ENCODE measurements at places on chromosomes 7 and 10. TPM values are rescaled to one million over a fixed set of nuclear protein-coding genes. Genes with fewer than 3 reads are reported as not detected.
A peak's percentile ranks its signal among the peaks of the same experiment; 100 is the strongest.

Gene CHRM2
- total RNA-seq = 0.17 TPM

- DNase-seq = no peak
These were observed 47.3 kb downstream of the TFPI2 start for GRCh38 chr7:93843260-93843659.

DNA sequence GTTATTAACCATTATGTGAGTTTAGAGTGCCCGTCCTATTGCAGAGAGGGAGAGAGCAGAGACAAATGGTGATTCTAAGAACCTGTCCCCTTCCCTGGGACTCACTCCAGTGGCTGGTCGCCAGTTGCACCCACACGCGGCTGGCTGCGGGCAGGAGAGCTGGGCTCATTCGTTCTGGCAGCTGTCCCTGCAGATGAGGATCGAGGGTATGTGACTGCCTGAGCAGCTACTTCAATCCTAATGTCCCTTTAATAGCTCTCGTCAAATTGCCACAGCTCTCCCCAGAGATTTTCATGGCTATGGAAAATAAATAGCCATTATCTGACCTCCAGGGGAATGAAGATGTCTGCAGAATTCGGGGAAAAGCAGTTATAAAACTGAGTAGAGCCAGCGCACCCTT, 41.6 kb downstream of the RBM28 start:
- no peak for DNase-seq

Gene PRF1
- not detected for total RNA-seq

DNA sequence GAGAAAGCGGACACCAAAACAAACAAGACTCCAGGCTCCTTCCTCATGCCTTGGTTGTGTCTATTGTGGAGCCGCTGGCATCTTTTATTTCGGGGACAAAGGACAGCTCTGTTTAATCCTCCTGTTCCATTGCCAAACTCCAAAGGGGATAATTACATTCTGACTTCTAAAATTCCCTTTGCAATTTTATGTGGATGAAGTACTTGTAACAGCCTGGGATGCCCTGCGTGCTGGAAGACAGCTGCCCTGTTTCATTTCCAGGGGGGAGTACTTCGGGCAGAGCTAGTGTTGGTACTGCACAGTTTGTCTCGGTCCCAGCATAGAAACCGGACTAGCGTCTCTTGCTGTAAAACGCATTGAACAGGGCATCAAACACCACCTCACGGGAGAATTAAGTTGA, 90.9 kb downstream of the BAMBI start:
- DNase-seq = peak; percentile 31

Gene C10orf67
- total RNA-seq = 0.11 TPM

DNA sequence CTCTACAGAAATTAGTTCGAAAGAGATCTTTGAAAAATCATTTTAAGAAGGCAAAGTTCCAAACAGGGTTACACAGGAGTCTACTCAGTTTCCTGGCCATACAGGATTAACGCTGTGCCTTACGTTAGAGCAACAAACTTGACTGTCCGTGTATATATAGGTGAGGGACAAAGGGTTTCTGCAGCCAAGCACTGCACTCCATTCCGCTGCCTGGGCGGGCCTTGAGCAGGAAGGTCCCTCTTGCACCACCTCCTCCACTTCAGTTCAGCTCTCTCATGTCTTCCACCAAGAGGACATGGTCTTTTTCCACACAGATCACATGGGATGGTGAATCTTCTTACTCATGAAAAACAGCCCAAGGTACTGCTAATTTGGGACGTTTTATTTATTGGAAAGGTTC, 43.2 kb downstream of the MCMBP start:
- no peak for DNase-seq

- DNase-seq = no peak
These were observed 47.6 kb upstream of the PDE1C start for GRCh38 chr7:32117837-32118236.

Gene BTBD16
- not detected for total RNA-seq
